ENCODE measurements at places on chromosomes 6 and 20. TPM values are rescaled to one million over a fixed set of nuclear protein-coding genes. Genes with fewer than 3 reads are reported as not detected.

RBPJL gene
- 0.04 TPM for polyA plus RNA-seq

MAFB gene
- polyA plus RNA-seq: 18.8 TPM

TBC1D32 gene
- 1.1 TPM for polyA plus RNA-seq

GRM1 gene
- polyA plus RNA-seq: not detected

CALHM4 gene
- polyA plus RNA-seq: not detected
